Stimulated activated CD4-positive, alpha-beta T cell treated with anti-CD3 and anti-CD28 coated beads, Interleukin-1b, Interleukin-23, amount 100 ng/mL, for 1 hour (primary cell): ENCODE measurements at places on chromosomes 3 and 15.

- DNase-seq, result no peak
These were observed 131.5 kb downstream of the DUT start for GRCh38 chr15:48462688-48463087.

- no peak for DNase-seq
These were observed 41.3 kb upstream of the MUC4 start for GRCh38 chr3:195853036-195853435.

GRCh38 chr3:114803042-114803695 lies 343.9 kb downstream of the ZBTB20 start:
- DNase-seq, result no peak

GRCh38 chr3:50515565-50516439 lies 12.4 kb upstream of the CACNA2D2 start:
- no peak for DNase-seq
